Stimulated activated CD8-positive, alpha-beta memory T cell treated with anti-CD3 and anti-CD28 coated beads, Interleukin-12 subunit alpha, Interleukin-12 subunit beta, amount 100 ng/mL, for 4 hours (primary cell): ENCODE measurements at places on chromosomes 6 and 20.

DNA sequence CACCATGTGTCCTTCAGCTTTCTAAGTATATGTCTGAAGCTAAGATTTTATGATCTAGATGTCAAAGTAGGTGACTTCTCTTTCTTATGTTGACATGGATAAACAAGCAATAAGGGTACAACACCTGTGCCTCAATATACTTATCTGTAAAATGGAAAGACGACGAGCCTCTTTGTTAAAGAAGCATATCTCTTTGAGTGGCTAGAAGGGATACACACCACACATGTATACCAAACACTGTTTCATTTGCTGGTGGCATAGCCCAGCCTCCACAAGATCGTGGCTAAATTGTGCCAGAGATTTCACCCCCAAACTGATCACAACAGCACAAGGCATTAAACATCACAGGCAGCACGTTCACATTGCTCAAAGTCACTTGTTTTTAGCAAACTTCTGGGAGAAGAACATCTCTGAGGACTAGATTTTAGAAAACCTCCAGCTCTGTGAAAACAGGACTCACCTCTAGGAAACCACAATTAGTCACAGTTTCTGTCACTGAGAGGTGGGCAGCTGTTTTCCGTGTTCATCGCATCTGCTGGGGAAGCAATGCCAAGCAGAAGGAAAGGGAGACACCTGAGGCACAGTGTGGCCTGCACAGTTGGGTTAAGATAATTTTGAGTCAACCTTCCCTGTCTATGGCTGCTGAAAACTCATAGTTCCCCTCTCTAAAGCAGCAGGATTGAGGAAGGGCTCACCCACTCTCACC lies 263.0 kb upstream of the PLCB4 start:
- DNase-seq, result no peak

GRCh38 chr6:51569594-51569993 lies 517.8 kb downstream of the PKHD1 start:
- DNase-seq, result no peak

DNA sequence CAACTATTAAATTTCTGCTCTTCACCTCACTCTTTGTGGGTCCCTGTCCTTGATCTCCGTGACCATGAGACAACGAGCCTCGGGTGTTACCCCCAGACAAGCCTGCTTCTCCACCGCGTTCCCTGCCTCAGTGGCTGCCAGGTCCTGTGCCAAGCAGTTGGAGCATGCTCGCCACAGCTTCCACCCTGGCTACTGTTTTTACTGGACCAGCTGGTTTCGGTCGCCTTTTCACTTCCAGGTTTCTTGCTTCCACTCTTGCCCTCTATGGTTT lies 5.6 kb downstream of the TP53RK start:
- DNase-seq, result no peak

DNA sequence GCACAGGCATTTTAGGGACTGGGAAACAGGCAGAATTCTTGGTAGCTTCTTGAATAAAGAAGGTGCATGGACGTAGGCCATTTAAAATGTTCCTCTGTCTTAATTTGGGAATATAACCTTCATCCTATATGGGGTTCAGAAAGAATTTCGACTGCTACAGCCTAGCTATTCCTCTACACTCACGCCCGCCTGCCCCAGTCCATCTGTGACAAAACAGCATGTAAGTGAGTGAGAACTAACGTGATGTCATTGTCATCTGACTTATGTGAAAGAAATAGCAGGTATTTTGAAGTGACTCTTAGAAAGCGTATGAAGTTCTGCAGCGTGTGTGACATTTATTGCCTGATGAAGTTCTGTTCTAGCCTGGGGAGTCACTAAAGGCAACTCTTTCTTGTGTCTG lies 52.2 kb upstream of the SLC22A1 start:
- no peak for DNase-seq

DNA sequence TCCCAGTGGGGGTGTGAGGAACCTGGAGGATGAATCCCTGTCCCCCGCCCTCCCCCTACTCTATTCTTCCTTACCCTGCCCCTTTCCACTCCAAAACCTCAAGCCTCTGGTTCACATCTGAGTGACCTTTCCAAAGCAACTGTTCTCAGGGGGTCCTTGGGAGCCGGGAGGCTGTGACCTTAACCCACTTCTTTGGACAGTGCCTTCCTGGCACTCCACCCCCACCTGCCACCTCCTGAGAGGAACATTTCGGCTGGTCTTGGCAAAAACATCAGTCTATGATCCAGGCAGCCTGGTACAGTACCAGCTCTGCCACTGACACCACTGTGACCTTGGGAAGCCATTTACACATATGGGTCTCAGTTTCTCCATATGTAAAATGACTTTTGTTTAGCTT lies 121.7 kb downstream of the MRPL14 start:
- no peak for DNase-seq

DNA sequence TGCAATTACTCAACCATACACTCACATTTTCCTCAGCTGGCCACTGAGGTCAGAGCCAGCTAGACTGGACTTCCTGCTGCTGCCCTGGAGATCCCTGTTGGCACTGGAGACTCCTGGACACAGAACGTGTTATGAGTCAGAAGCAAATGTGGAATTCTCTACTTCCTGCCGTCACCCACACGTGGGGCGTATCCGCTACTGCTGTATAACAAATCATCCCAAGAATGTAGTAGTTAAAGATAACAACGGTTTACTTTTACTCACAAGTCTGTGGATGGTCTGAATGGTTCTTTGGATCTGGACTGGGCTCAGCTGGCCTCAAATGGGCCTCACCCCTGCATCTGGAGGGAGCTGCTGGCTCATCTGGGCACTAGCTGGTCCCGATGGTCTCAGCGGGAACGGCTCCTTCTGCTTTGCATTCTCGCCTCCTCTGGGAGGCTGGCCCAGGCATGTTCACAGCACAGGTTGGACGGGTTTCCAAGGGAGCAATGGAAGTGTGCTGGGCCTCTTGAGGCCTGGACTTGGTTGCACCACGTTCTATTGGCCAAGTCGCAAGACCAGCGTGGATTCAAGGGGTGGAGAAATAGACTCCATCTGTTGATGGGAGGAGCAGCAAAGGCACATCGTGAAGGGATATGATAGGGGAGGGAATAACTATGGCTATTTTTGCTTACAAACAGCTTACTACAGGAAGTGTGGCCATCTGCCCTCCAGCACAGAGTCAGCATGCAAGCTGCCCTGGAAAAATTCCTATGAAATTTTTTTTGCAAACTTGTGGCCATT lies 118.5 kb downstream of the SNX5 start:
- no peak for DNase-seq

DNA sequence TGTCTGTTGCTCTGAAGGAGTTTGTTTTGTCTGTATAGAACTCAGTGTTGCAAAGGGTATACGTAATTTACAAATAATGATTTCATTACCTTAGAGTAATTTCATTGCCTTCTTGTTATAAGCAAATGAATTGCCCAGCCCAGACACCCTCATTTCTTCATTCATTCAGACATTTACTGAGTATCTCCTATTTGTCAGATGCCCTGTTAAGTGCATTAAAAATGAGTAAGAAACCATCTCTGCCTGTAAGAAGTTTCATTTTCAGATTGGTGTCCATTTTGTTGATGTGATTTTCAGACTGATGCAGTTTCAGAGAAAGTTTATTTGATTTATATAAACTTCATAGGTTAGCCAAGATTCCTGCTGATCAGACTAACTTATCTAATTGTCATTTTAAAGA lies 429.3 kb downstream of the PHF3 start:
- DNase-seq, result no peak

DNA sequence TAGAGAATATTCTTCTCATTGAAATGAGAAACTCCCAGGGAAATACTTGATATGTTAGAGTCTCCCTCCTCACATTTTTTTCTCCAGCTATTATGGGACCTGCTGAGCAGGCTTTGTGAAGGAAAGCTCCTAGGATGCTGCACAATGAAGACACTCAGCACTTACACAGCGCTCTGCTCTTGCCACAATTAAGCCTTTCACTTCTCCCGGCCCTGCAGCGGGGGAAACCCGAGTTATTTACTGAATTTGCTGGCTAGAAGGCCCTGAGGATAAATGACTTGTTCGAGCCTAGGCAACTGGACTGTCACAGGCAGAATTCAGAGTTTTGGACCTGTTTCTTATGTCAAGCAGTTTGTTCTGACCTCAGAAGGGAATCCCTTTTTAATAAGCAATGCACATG lies 102.0 kb downstream of the MAP3K7 start:
- no peak for DNase-seq

- no peak for DNase-seq
Measured at GRCh38 chr6:14020551-14020950, 95.8 kb downstream of the RNF182 start.

- DNase-seq, result no peak
Measured at GRCh38 chr20:48875914-48876240, 45.6 kb upstream of the ARFGEF2 start.

- DNase-seq, result no peak
Measured at GRCh38 chr20:46081074-46081473, 8.7 kb downstream of the NCOA5 start.

DNA sequence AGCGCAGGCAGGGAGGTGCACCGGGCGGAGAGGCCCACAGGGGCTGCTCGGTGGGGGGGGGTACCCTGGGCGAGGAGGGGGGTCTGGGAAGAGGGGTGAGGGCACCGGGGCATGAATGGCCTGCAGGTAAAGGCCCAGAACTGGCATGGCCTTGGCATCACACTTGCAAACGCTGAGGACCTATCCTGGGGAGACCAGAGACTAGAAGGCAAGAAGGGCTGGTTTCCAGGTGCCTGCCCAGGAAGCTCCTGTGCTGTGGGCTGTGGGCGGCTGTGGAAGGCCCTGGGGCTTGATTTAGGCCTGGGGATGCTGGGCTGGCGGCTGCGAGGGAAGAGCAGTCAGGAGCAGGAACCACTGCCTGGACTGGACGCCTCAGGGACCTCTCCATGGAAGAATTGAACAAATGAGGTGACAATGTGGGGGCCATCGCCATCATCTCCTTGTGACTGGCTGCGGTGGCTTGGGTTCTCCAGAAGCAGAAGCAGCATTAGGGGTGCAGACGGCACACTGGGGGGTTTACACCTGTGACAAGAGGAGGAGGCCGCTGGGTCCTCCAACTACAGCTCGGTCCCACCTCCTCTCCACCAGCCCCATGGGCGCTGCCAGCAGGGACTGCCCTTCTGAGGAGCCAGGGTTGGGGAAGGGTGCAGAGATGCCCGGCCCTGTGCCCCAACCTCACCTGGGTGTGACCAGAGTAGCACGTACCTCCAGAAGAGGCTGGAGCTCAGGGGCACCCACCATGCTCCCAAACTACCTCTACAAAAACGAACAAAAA lies 32.1 kb upstream of the IRF4 start:
- no peak for DNase-seq

- DNase-seq, result no peak
Measured at GRCh38 chr6:3887150-3887700, 38.1 kb downstream of the FAM50B start.

- no peak for DNase-seq
Measured at GRCh38 chr6:170147056-170147787, 143.7 kb downstream of the DLL1 start.

GRCh38 chr6:28117386-28118050 lies 6.9 kb upstream of the ZSCAN16 start:
- no peak for DNase-seq

DNA sequence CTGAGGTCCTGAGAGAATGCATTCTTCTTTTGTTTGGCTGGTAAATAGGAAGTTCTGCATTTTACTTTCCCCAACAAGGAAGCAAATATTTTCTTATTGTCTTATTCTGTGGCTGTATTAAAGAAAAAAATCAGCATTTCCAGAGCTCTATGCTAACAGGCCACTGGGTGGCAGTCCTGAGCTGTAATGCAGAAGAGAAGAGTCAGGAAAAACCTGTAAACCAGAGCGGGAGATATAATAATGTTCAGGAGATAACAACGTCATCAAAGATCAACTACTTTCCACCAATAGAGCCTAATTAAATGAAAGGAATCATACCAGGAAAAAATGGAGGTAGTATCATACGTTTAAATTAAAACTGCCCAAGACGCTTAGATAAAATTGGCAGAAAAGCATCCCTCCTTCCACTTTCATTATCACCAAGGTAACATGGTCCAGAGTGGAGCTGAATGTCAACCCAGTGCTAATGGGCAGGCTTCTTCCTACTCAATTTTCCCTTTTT lies 55.6 kb upstream of the CARMIL1 start:
- peak; percentile 25 for DNase-seq

DNA sequence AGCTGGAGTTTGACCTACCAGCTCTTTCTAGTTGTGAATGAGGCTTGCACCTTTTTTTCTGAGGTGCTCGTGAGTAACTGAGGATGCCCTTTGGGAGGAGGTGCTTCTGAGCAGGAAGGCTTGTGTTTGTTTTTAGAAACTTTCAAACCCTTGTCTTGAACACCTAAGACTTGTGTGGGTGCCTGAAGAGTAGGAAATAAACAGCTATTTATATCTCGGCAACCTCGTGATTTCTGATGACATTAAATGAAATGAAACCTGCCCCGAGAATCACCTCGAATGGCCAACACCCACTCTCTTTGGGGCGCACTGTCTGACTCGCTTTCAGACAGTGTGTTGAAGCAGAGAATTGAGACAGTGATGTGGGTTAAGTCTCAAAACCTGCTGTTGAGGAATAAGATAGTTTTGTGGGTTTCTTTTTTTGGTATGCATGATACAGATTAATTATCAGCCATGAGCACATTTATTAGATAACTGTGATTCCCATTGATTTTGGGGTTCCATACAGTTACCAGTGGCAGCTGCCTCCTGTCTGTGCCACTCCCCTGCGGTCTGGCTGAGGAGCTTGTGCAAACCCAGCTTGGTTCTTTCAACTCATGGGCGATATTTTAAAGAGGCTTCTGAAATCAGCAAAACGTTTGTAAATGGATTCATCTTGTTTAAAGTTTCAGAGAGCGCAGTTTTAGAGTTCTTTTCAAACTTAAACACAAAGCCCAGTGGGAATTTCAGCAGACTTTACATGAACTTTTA lies 8.4 kb downstream of the IRF4 start:
- no peak for DNase-seq

DNA sequence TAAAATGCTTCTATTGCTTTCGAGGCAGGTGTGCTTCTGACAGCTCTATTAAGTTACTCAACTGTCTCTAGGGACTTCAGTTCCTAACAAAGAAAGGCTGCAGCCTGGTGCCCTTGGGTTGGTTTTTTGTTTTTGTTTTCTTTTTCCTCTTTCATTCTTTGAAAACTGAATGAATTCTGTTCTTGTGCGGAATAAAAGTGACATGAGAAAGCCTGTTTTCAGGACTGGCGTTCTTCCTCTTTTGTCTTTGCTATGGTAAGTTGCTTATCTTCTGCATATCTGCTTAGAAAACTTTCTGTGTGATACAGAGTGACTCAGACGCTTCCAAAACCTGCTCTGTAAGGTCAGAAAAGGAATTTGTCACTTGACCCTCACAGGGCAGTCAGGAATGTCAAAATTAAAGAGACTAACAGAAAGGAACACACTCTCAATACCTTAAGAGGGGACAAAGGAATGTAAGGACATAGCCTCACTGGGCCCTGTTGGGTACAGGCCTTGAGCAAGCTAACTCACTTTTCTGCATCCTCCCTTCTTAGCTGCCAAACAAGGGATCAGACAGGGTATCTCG lies 56.2 kb upstream of the NHSL1 start:
- DNase-seq, result no peak
